Central memory CD8-positive, alpha-beta T cell (primary cell): ENCODE measurements at places on chromosomes 12 and 14.

DNA sequence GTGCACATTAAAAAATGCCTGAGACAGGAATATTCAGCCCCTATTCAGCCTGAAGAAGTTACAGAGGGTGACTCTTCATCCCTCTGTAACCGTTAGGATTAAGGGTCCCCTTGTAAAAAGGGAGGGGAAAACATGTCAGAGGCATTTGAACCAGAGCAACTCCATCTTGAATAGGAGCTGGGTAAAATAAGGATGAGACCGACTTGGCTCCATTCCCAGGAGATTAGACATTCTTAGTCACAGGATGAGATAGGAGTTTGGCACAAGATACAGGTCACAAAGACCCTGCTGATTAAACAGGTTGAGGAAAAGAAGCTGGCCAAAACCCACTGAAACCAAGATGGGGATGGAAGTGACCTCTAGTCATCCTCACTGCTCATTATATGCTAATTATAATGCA lies 19.9 kb upstream of the MDM1 start:
- no peak for DNase-seq

DNA sequence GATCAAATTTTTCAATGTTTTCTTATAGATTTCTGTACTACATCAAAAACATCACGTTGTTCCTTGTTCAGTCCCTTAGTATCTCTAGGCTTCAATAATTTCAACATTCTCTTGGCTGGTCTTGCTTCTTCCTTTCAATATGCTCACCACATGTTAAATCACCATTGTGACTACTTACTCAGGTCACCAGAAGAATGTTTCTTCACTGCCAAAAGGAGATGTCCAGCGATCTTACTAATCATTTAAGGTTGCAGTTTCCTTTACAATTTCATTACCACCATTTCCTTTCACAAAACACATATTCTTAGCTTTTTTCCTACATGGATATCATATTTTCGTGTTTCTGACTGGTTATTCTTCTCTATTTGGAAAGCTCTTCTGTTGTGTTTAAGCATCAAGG lies 363.8 kb downstream of the NAV3 start:
- DNase-seq, result no peak

DNA sequence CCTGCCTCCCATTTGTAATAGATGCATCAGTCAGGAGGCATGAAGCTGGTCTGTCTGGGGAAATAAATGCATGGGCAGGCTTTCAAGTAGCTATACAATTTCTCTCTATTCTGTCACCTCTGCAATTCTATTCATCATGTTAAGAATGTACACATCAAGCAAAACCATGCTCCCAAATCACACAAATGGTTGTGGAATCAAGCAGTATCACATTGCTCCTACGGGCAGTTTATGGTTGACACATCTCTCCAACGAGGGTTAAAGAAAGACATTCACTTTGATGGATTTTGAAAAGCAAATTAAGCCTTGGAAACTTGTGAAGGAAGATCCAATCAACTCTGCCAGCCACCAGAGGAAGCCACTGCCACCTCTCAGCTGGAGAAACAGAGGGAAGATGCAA lies 1277.4 kb upstream of the TMEM132C start:
- DNase-seq, result no peak

DNA sequence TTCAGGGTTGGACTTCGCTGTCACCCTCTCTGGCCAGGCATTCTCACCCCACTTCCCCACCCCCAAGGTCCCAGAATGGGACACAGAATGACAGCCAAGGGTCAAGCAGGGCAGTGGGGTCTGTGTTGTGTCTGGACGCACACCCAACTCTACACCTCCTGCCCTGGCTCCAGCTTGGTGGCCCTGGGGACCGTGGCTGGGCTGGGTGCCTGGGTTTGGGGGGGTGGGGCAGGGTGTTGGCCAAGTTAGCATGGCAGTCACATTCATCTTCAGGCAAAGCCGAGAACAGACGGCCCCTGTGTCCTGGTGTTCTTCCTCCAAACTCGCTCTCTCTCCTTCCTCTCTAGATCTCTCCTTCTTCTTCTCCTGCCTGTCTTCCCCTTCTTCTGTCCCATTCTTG lies 5.6 kb downstream of the LRP1 start:
- DNase-seq, result no peak

DNA sequence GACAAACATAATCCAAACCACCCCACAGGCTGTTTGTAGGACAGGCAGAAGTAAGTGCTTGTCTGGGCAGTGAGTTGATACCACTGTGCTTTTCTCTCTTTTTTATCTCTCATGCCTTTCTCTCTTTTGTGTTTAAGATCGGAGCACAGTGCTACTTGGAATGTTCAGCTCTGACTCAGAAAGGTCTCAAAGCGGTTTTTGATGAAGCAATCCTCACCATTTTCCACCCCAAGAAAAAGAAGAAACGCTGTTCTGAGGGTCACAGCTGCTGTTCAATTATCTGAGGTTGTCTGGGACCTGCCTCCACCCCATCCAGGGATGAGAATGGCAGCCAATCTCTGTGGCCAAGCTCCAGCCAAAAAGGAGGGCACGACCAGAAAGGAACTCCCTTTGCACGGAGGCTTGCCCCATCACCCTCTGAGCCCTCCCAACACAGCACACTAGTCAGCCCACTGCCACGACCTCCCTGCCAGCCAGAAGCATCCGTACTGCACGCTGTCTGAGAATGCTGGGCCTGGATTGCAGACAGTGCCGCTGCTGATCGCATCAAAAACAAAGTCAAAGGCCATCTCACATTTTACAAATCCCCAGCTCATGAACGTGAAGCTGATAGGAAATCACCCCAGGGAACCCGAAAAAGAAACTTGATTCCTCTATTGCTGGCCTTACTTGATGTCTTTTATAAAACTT lies 27.8 kb downstream of the GPHB5 start:
- DNase-seq, result no peak
